ENCODE measurements at places on chromosomes 12 and 14.

- no peak for DNase-seq
These were observed 14.2 kb upstream of the TXNRD1 start for GRCh38 chr12:104201238-104202001.

DNA sequence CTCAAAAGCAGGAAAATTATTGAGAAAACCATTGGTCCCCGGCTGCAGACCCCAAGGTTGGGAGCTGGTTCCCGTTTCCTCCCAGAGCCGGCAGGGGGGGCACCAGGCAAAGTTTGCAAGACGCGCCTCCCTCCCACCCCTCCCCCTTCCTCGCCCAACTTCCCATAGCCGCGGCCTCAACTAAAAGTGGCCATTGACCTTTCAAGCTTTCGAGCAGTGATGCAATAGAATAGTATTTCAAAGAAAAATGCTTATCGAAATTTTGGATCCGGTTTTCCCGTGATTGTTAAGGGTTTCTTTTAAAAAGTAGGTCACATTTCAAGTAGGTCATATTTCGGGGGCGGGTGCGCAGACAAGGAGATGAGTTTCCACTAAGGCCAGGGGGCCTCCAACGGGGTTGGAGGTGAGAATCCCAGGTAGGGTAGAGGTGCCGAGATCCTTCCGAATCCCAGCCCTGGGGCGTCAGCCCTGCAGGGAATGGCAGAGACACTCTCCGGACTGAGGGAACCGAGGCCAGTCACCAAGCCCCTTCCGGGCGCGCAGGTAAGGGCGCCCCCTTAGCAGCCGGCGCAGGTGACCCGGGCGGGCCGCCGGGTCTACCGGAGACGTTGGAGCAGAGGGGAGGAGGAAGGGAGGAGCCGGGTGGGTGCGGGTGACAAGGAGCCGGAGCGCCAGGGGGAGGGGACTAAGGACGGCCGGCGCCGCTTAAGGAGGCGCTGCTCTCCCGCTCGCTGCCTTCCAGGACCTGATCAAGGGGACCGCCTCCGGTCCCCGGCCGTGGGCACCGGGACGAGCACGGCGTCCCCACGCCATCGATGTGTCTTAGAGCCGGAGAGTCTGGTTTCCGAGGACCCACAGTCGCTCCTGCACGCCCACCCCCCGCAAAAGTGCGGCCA, 2.6 kb upstream of the SOCS2 start:
- DNase-seq = no peak

GRCh38 chr12:45363903-45364302, 148.0 kb downstream of the ANO6 start:
- DNase-seq = no peak

DNA sequence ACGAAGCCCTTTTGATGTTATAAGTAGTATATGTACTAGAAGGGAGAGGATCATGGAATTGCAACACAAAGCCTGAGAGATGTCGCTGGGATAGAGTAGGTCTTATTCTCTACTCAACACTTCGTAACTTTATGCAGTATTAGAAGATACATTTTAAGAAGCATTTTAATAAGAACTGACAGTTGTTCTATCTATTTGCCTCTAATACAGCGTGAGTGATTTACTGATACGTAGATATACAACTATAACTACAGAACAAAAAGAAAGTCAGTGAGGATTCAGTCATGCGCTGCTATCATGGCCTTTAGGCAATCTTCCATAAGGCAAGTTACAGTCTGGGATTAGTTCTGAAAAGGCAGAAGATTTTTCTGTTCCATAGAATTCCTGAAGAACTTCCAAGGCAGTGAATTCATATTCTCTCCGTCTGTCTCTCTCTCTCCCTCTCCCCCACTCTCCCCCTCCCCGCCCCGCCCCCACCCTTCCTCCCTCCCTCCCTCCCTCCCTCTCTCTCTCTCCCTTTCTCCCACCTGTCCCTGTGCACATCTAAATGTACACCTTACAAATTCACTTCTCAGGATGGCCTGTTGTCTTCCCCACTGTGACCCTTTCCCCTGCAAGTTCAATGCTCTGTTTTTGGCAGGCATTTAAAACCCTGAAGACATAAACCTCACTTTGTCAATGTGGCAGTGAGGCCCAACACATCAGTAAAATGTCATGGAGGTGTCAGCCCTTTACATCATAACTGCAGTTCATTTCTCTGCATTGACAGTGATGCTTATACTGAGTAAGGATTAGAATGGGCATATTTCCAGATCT, 470.6 kb downstream of the EGLN3 start:
- no peak for DNase-seq

DNA sequence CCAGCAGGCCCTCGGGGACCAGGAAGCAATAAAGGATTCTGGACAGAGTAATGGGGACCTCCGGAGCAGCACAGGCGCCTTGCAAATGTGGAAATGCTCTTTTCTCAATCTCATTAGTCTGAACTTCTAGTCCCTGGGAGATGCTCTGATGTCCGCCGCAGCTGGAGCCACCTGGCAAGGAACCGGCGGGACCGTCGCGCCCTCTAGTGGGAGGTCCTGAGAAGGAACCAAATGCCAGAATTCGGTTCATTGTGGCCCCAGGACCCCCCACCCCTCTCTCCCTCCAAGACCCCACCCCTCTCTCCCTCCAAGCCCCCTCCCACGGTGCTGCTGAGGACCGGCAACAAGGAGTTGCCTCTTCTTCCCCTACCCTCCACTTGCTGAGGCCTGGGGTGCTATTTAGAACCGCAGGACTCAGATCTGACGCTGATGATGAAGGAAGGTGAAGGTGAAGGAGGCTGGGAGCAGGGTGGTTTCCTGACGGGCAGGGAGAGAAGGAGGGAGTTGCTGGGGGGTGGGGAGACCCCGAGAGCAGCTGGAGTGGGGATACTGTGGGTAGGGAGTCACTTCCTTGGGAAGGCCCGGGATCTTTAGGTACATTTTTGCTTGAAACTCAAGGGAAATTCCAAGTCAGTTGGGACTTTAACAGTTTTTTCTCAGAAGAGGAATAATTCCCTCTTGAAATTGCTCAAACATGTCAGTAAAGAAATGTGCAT, 42.5 kb downstream of the SMIM41 start:
- DNase-seq = peak; percentile 44

DNA sequence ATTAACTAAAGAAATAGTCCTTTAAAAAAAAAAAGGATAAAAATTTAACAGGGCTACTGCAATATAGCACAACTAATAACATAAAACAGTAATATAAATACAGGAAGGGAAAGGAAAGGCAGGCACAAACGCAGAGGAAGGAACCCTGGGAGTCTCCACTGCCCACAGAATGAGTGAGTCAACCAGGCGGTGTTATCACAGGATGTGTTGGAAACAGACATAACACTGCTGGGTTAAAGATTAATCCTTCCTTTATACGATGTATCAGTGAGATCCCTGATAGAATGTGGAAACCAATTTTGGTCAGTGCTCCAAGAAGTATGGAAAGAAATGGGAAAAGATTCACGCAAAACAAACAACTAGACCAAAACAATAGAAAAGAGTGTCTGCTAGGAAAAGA, 47.9 kb downstream of the FGD6 start:
- no peak for DNase-seq

GRCh38 chr14:53850714-53851296, 105.8 kb downstream of the BMP4 start:
- DNase-seq = no peak

DNA sequence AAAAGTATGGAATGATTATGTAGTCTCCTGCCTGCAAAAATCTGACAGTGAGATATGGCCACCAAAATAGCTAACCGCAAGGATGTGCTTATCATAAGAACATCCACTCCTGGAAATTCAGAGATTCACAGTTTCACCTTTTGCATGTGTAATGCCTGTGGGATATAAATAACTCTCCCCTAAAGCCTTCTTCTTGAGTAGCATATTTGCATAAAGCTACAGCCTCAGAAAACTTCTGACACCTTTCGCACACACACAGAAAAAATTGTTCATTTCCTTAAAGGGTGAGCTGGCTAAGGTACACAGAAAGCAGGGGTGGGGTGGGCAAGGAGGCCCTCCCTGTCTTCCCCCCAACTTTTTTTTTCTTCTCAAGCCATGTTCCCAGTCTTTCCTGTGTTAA, 3.1 kb upstream of the IGF1 start:
- no peak for DNase-seq

GRCh38 chr12:52239767-52240166, 6.7 kb downstream of the KRT7 start:
- DNase-seq = no peak

DNA sequence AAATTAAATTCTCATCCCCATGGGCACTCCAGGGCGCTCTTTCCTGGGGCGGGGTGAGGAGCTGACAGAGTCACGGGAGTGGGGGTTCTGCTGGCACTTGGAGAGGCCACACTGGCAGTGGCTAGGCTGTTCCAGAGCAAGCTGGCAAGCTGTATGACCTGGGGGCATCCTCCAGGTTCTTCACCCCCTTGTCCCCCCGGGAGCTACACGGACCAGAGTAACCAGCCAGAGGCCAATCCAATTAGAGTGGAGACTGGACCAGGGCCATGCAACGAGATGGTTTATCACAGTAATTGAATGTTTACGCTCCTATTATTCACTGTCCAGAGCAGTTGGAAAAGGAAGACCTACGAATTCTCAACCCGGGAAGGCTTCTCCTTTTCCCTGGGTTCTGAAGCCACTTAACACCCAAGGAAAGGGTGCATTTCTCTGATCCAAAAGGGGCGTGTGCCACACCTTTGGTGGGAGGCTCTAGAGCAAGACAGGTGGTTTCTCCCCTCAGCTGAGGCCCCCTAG, 43.8 kb upstream of the PNMA1 start:
- DNase-seq = no peak

GRCh38 chr14:33349871-33350270, 411.2 kb downstream of the NPAS3 start:
- no peak for DNase-seq

- no peak for DNase-seq
These were observed 1145.3 kb downstream of the FSCB start for GRCh38 chr14:43361751-43362150.

DNA sequence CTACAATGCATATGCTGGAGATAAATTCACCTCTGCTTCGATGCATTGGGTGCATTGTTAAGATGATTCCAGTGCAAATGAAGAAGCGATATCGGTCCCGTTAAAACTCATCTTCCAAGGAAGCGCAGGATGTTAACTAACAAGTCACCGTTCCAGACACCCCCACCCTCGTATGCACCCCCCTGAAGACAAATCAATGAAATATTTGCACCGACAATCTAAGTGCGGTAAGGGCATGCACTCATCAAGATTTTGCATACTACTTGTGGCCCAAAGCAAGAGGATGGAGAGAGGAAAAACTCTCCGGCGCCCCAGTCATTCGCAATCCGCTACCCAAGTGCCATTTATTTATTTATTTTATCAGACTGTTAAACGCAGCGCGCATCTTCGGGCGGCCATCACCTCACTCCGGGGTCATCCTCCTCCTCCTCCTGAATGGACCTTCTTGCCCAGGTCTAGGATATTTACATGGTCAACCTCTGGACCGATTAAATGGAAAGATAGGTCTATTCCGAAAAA, 1.2 kb downstream of the NOVA1 start:
- DNase-seq = no peak

GRCh38 chr14:87494010-87494409, 499.0 kb downstream of the GALC start:
- no peak for DNase-seq

- no peak for DNase-seq
These were observed 234.6 kb upstream of the FLRT2 start for GRCh38 chr14:85295318-85295717.

- no peak for DNase-seq
These were observed 457.6 kb upstream of the RGS6 start for GRCh38 chr14:71474301-71475265.

DNA sequence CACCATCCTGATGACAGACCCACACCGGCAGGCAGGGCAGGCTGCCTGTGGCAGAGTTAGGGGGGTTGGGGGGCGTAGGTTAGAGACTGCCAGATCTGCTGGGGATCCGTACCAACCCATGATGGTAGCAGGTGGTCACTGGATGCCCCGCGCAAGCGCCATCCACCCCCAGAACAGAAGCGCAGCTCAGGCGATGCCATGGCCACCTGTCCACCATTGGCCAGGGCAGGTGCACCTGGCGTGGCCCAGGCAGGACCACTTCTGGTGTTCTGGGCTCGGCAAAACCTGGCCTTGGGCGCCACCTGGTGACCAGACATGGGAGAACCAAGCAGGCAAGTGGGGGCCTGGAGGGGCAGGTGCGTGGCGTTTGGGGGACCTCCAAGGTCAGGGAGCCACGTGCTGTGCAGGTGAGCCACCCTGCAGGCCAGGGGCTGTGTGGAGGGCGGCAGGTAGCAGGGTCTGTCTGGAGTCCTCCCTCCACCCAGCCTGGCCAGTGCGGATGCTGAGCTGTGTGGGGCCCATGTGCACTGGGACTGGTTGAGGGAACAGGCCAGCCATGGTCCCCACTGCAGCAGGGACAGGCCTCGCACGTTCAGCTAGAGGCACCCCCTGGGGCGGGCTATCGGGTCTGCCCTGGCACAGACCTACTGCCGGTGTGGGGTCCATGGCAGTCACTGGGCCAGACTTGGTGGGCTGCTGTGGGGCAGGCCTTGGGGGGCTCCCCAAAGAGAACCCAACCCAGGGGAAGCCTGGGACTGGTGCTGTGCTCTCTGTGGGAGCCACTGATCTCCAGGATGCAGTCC, 15.6 kb downstream of the BAG5 start:
- DNase-seq = peak; percentile 65

- peak; percentile 52 for DNase-seq
These were observed 18.7 kb upstream of the CTDSP2 start for GRCh38 chr12:57865084-57865751.

- DNase-seq = no peak
These were observed 15.9 kb upstream of the PAWR start for GRCh38 chr12:79706676-79707075.

- no peak for DNase-seq
These were observed 34.6 kb downstream of the MTHFD1 start for GRCh38 chr14:64422756-64423155.

GRCh38 chr12:80634903-80635302, 72.5 kb upstream of the MYF6 start:
- DNase-seq = no peak

- no peak for DNase-seq
These were observed 506.0 kb upstream of the TMEM132C start for GRCh38 chr12:127760996-127761395.

DNA sequence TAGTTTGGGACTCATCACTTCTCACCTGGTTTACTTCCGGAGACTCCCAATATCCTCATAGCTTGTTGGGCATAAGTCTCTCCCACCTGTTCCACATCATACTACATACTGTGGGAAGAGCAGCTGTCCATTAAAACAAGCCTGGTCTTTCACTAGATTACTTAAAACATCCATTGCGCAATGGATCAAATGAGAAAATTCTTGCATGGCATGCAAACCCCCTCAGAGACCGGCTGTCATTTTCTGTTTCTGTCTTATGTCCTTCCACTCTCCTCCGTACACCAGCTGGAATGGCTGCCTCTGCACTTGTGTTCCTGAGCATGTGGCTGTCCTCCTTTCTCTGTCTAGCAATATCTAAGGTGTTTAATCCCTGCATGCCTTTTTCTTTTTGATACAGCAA, 265.6 kb downstream of the TMEM117 start:
- DNase-seq = no peak

Data from stimulated activated CD4-positive, alpha-beta T cell treated with anti-CD3 and anti-CD28 coated beads, Interleukin-12 subunit alpha, Interleukin-12 subunit beta, amount 100 ng/mL, for 48 hours (primary cell).